ENCODE measurements at places on chromosomes 4 and X. TPM values are rescaled to one million over a fixed set of nuclear protein-coding genes. Genes with fewer than 3 reads are reported as not detected.

Gene MORC4
- 13.7 TPM for total RNA-seq

Gene XAGE2
- total RNA-seq: not detected

Gene ADGRG2
- total RNA-seq: not detected

Gene ITIH6
- total RNA-seq: not detected

Gene GPC4
- total RNA-seq: 3.6 TPM

Gene PAGE1
- total RNA-seq: not detected

Gene MAGEA10
- 0.13 TPM for total RNA-seq

Gene LUZP4
- total RNA-seq: 22.2 TPM

Gene RS1
- total RNA-seq: 0.08 TPM

Gene QRFPR
- not detected for total RNA-seq

Gene TBC1D25
- total RNA-seq: 4.7 TPM

Gene GUCY1B1
- 0.69 TPM for total RNA-seq

Gene DSPP
- not detected for total RNA-seq

Gene TDO2
- 0.29 TPM for total RNA-seq

Gene BLOC1S4
- 12.9 TPM for total RNA-seq

Gene VEGFD
- total RNA-seq: 0.34 TPM

Gene PPP4R3C
- total RNA-seq: not detected

Gene USP26
- total RNA-seq: not detected

Gene RAB40AL
- not detected for total RNA-seq

Gene SSX2
- not detected for total RNA-seq

Gene MUC7
- total RNA-seq: 0.69 TPM

Gene CCNA2
- 37.0 TPM for total RNA-seq

Gene ODAPH
- total RNA-seq: not detected

Gene OPRPN
- total RNA-seq: not detected

Gene GUCY1A1
- total RNA-seq: 0.24 TPM

Gene AFF2
- 0.05 TPM for total RNA-seq

Gene GCNA
- 0.88 TPM for total RNA-seq

Gene PCYT1B
- total RNA-seq: 1.6 TPM

Gene TLL1
- total RNA-seq: not detected

Gene RHOXF2B
- total RNA-seq: not detected

Gene CABS1
- total RNA-seq: not detected

Gene DBET
- not detected for total RNA-seq

Gene NLRP2B
- not detected for total RNA-seq

Gene IL9R
- total RNA-seq: not detected

Gene CDS1
- total RNA-seq: 0.13 TPM

Gene VCX
- 0.85 TPM for total RNA-seq

Gene GAGE12J
- total RNA-seq: 37.1 TPM

Gene MAMLD1
- 0.16 TPM for total RNA-seq

Gene NAA11
- total RNA-seq: 11.0 TPM

Gene BRS3
- total RNA-seq: not detected

Gene MAP3K15
- 0.66 TPM for total RNA-seq

Gene HTR2C
- not detected for total RNA-seq

Gene CXCL1
- 81.3 TPM for total RNA-seq

Gene DGAT2L6
- 0.13 TPM for total RNA-seq

Gene PF4V1
- total RNA-seq: not detected

Gene PSAPL1
- total RNA-seq: not detected

Gene NALF2
- total RNA-seq: 5.0 TPM

Gene CFAP99
- not detected for total RNA-seq

Gene MAGEB1
- not detected for total RNA-seq

Gene PNMA6F
- total RNA-seq: not detected

Gene FAT4
- total RNA-seq: 1.0 TPM

Gene TMPRSS11D
- total RNA-seq: not detected

All from SK-MEL-5 (cell line).